ENCODE measurements at places on chromosomes 6 and 20.

DNA sequence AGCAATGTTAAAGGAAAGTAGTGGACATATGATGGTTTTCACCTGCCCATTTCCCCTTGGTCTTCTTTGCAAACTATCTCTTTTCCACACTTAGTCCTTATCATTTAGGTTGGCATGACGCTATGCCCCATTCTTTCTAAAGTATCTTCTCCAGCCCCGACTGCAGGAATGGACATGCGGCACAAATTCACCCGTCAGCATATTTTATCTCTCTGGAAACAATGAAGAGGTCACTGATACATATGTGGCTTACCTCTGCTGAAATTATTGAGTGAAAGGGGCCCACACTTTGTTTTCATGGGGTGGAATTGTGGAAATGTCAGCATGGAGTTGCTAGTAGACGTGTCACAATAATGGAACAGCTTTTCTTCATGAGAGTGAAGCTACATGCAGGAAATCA lies 45.8 kb upstream of the MEI4 start:
- no peak for DNase-seq

DNA sequence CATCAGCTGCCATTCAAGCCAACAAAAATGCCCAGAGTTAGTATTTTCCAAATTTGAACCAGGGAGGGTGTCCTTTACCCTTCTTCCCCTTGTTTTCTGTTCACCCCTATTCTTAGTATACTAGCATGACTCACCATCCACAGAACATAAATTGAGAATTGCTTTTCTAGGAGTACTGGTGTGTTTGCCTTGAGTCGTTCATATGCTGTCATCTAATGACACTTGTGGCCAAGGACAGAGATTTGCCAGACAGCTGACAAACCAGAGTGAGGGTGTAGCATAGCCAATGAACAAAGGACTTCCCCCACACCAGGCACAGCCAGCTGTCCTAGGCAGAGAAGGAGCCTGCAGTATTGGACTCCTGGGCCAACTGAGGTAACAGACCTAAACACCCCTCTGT lies 62.2 kb downstream of the FILIP1 start:
- no peak for DNase-seq

- DNase-seq, result no peak
Measured at GRCh38 chr6:96015518-96016333, at the start of gene FUT9. Gene FUT9 (plus strand): TSS chr6:96015974. CDS start chr6:96203156, 187,182 bp downstream.

DNA sequence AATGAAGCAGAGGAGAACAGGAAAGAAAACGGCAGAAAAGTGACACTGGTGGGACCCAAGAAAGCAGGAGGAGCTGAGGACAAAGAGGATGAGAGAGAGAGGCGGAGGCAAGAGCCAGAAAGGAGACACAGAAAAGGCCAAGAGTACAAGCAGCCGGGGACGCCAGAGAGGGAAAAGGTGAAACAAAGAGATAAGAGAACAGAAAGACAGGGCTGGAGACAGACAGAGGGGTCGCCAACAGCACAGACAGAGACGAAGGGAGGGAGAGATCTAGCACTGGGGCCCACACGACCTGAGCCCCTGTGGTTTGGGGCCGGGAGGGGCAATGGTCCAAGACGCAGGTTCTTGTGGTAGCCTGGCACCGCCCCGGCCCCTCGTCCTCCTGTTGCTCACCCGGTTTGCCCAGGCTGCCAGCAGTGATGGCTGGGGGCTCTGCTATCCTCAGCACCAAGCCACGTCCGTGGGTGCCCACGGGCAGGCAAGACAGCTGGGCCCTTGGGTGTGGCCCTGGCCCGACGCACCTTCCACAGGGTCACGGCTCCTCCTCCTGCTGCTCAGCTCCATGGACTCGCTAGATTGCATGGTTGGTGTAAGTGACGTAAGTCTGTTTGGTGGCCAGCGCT lies 123.5 kb downstream of the GRM4 start:
- no peak for DNase-seq

DNA sequence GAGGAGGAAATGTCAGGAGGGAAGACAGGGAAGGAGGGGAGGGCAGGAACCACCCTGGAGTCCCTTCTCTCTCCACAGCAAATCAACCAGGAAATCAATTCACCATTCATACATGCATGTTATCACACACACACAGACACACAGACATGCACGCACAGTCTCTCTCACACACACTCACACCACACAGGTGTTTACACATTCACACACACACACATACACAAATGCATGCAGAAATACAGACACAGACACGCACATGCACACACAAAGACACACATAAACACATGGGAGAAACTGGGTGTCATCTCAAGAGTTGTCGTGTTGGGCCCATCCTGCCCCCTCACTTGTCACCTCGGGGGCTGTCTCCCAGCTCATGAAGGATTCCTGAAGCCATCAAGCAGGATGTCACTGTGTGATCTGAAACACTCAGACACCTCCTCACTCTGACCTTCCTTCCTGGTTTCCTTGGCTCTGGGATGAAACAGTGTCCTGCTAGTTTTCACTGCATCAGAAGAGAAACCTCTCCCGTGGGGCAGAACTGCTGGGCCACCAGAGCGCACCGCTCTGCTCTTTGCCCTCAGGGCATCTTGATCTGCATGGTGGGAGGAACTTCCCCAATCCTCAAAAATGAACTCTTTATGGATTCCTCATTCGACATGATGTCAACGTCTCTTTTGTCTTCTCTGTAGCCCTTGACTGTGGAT lies 9.2 kb downstream of the RAET1G start:
- no peak for DNase-seq

GRCh38 chr6:20631549-20631924 lies 97.3 kb downstream of the CDKAL1 start:
- no peak for DNase-seq

DNA sequence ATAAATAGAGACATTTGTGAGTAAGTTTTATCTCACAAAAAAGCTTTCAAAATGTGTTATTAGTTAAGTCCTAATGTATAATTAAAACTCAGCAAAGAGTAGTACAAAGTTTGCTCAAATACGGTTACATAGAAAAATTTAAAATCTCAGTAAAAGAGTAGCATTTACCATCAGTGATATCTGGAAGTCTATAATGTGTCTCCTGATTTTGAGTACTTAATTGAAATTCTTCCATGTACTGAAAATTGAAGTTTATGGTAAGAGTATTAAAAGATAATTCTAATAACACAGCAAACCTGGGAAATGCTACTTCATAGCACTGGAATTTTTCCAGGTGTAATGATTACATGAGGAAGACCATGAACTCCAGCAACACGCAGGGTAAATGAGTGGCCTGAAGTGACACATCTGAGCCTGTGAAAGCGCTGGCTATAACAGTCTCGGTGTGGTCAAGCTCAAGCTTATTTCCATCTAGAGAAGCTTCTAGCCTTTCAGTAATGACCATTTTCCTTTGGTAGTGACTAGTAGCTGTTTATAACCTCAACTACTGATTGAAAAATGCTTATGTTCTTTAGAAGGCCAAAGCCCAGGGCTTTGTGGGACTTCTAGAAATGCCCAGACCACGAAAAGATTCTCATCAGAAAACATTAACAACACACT lies 203.2 kb downstream of the ISM1 start:
- no peak for DNase-seq

DNA sequence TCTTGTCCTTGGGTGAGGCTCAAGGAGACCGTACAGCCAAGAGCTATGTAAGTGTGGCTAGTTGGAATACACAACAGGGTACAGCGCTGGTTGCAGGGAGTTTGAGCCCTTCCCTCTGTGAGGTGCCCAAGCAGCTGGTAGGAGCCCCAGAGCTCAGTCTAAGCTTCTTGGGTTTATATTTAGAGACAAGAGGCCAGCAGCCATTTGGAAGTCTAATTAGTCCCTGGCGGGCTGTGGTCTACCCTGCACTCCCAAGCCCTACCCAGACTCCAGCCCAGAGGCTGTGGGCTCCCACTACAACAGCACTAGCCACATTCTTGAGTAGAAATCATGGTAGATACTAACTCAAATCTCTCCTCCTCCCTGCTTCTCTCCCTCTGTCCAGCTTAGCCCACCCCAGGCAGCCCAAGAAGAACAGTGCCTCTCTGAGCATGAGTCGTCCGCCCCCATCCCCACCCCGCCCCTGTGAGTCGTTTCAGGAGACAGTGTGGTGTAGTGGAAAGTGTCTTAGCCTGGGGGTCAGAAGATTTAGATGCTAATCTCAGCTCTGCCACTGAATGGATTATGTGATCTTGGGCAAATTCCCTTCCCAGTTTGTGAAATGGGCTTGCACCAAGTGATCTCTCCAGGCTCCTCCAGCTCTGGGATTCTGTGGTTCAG lies 37.8 kb downstream of the EIF2S2 start:
- DNase-seq, result no peak
